COR-L47 (cell line): ENCODE measurements at places on chromosomes 13 and 19.

DNA sequence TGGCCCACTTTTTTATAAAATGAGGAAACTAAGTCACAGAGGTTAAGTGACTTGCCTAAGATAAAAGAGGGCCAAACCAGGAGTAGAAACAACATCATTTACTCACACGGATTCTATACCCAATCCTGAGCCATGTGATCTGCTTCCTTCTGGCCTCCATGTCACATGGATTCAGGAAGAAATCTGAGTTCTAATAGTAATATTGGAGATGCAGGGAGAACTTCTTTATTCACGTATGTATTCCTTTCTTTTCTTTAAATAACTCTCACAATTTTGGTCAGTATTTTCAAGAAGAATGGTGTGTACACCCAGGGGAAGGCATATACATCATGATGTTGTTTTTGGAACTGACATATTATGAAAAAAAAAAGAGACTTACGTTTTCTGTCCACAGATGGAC, 1.8 kb downstream of the POSTN start:
- DNase-seq: no peak

- DNase-seq: no peak
Observed at GRCh38 chr19:43797118-43797517, 5.1 kb downstream of the LYPD5 start.

- DNase-seq: peak; percentile 88
Observed at GRCh38 chr19:55632463-55632834, 8.1 kb upstream of the ZNF784 start.

GRCh38 chr13:94112227-94112626, 367.3 kb downstream of the DCT start:
- no peak for DNase-seq

DNA sequence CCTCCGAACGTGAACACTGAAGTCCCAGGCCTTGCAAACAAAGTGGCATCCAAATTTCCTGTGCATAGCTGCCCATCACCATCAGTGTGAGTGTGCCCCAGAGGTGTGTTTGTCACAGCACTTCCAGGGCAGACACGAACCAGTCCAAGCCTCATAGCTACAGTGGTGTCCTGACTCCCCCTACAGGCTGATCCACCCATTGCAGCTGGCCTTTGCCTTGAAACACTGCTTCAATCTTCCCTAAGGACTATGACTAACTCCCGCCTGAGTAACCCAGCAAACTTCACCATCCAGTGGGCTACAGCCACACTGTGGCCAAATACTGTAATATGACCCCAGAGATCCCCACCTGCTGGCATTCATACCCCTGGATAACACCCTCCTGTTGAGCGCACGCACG, 3.9 kb downstream of the ZNF266 start:
- no peak for DNase-seq

DNA sequence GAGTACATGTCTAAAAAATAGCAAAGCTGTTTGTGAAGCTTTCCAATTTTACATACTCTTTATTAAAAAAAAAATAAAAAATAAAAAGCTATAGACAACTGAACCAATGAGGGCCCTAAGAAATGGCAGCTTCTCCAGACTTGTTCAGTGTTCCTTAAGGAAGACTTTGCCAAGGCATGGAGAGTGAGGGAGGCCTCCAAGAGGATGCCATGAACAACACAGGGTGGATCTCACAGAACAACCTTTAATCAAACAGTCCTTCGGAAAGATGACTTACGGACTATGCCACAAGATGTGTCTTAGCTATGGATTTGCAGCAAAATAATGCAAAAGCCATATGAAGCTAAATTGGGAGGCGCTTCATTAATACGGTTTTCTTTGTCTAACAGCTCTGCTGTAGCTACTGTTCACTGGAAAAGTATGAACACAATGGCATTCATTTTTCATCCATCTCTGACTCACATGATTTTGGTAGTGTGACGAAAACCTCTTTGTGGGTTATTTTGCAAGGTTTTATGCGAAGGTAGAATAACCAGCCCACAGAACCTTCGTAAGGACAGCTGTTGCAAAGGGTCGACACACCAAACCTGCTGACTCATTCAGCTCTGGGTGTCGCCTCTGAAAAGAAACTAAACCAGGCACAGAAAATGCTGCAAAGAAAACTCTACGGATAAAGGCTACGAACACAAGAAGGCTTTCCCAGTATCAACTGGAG, 27.7 kb downstream of the EFNB2 start:
- DNase-seq: no peak

DNA sequence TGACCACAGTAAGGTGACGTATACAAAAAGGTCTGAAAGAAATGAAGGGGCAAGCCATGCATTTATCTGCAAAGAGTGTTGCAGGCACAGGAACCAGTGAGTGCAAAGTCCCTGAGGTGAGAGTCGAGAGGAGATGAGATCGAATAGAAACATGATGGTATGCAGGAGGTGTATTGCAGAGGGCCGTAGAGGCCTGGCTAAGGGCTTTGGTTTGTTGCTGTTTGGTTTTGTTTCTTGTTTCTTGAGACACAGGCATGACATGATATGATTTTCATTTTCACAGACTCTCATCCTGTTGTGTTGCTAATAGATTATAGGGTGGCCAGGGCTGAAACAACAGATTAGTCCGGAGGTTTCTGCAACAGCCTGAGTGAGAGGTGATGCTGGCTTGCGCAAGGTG, 80.4 kb downstream of the HSPH1 start:
- no peak for DNase-seq

- DNase-seq: no peak
Observed at GRCh38 chr19:35502751-35503150, 10.7 kb downstream of the DMKN start.

DNA sequence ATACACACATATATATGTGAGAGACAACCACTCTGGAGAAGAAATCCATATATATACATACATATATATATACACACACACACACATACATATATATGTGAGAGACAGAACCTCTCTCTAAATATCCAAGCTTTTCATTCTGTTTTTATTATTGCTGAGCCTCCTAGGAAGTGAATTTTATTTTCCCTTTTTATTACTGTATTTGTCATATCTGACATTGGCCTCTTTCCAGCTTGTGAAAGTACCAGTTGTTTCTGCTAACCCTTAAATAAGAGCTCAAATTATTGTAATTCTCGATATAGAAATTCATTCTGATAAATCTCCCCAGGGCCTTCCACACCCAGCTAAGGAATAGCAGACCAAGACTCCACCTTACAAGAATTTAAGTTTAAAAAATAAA, 81.0 kb downstream of the NUFIP1 start:
- DNase-seq: no peak

GRCh38 chr13:93409816-93410215, 183.2 kb downstream of the GPC6 start:
- DNase-seq: no peak

GRCh38 chr13:21218351-21219035, 42.0 kb downstream of the MRPL57 start:
- DNase-seq: no peak

- DNase-seq: no peak
Observed at GRCh38 chr13:40094056-40094455, 438.6 kb downstream of the COG6 start.

GRCh38 chr13:97422118-97423054, 11.6 kb upstream of the RAP2A start:
- no peak for DNase-seq

DNA sequence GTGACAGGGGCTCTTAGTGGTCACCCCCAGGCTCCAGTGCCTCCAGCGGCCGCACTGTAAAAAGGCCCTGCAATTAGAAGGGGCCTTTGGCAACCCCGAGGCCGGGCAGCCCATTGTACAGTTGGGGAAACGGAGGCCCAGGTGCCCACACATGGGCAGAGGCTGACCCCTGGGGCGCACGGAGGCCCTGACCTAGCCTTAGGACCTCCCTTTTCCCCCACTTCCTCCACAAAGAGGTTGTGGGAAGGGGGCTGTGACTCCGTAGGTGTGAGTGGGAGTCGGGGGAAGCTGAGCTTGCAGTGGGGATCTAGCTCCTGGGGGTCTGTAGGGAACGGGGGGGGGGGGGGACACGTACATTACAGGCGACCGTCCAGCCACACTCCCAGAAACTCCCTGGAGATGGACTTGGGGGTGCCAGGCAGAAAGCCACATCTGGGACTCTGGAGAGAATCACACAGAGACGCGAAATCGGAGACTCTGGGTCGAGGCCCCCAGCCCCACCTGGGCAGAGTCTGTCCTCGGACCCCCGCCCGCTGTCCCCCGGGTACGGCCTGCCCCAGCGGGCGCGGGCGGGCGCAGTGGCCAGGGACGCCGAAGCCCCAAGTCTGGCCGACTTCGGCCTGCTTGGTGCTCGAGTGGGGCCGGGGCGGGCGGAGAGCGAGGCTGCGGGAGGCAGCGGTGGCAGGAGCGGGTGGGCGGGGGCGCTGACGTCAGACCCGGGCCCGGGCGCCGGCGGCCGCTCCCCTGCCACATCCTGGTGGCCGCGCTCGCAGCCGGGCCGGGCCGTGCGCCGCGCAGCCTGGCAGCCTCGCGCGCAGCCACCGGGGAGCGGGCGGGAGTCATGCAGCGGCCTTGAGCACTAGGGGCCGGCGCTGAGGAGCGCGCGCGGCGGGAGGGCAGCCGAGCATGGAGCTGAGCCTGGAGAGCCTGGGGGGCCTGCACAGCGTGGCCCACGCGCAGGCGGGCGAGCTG, at the start of gene ONECUT3:
ONECUT3 (plus strand) TSS at position 750 of the 972 bp plus-strand sequence; CDS start at position 907, 157 bp downstream.
- no peak for DNase-seq

- no peak for DNase-seq
Observed at GRCh38 chr19:55493052-55493644, 4.9 kb downstream of the SSC5D start.

GRCh38 chr13:35995136-35995535, 136.0 kb downstream of the DCLK1 start:
- no peak for DNase-seq

DNA sequence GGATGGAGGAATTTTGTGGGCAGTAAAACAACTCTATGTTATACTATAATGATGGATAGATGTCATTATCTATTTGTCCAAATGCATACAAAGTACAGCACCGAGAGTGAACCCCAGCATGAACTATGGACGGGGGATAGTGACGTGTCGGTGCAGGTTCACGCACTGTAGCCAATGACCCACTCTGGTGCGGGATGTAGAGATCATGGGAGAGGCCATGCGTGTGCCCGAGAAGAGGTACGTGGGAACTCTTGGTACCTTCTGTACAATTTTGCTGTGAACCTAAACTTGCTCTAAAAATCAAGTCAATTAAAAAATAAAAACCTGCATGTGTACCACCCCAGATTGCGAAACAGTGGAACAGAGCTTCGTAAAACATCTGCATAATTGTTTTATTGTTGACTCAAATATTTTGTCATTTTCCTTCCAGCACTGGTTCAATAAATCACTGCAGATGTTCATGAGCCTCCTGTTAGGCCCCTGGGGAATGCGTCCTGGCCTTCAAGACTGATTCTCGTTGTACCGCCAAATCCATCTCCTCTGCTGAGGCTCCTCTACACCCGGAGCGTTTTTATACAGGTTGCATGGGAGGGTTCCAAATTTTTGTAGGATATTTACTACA, 30.9 kb downstream of the COL4A1 start:
- DNase-seq: no peak

GRCh38 chr13:40145139-40145538, 489.7 kb downstream of the COG6 start:
- no peak for DNase-seq

DNA sequence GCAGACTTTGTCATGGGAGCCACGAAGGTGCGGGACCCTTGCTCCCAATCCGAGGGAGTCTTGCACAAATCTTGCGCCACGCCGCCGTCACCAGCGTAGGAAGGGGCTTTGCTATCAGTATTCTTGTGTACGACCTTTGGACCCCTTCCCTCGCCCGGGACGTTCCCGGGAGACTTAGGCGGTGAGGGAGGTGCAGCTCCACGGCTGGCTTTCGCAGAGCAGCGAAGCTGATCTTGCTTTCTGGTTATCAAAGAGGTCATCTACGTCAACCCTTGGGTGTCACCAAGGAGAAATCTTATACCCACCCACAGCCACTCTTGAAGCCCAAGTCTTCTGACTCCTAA, 583 bp downstream of the TECR start:
- DNase-seq: no peak

DNA sequence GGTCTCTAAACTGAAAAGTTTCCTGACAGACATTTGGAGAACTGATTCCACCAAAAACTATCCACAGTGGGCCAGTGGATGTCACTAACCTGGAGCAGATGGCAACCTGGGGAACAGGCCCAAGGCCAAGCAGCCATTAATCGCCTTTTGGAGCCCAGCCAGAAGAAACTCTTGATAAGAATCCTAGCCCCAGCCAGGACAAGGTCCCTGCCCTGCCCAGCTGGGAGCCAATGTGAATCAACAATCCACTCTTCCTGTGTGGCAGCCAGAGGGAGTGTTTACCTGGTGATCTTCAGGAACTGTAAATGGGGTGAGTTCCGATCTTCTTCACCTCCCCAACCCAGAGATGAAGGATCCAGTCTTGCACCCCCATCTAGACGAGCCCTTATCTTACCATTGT, 14.5 kb upstream of the IGSF23 start:
- no peak for DNase-seq

DNA sequence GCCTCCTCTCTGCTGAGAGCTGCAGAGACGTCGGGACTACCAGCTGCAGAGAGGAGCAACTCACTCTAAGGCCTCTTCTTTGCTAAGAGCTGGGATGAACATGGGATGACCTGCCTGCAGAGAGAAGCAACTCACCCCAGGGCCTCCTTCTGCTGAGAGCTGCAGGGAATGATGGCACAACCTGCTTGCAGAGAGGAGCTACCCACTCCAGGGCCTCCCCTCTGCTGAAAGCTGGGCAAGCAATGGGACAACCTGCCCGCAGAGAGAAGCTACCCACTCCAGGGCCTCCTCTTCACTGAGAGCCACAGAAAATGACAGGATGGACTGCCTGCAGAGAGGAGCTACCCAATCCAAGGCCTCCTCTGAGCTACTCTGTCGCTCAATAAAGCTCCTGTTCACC, 6.9 kb upstream of the MLLT1 start:
- no peak for DNase-seq

DNA sequence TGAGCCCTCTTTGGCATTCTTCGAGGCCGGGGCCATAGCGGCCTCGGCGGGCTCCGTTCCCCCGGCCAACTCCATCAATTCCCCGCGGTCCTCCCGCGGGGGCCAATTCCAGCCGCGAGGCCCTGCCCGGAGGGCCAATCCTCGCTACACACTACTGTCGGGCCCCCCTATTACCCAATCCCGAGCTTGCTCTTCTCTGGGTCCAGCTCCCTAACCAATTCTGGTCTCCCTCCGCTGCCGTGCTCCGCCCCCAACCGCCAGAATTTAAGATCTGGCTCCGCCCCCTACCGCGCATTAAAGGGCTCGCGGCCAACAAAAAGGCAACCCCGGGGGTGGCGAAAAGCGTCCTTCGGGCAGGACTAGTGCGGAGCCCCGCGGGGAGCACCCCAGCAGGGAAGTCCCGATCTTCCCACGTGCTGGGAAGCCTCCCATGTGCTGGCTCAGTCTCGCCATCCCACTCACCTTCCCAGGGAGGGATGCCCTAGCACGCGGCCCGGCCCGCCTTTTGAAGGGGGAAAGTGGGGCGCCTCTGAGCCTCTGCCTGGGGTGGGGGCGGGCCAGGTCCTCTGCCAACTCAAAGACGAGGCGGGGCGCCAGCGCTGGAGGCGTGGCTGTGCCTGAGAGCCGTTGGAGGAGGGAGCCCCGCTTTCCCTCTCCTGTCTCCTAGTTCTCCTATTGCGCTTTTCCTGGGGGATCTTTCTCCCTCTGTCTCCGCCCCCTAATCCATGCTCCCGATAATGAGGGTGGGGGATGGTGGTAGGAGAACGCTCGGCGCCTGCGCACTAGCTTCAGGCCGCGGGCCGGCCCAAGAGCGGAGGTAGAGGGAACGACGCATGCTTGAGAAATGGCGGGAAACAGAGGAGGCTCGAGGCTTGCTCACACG, 3.5 kb downstream of the LIPE start:
- peak; percentile 70 for DNase-seq
